ENCODE measurements at places on chromosomes 12 and 14.

- DNase-seq: peak; percentile 84
Measured at GRCh38 chr14:53539489-53540126, 386.5 kb upstream of the DDHD1 start.

- DNase-seq: no peak
Measured at GRCh38 chr14:75645056-75645455, 15.6 kb downstream of the ERG28 start.

- DNase-seq: no peak
Measured at GRCh38 chr12:96876966-96877365, 30.1 kb upstream of the NEDD1 start.

- DNase-seq: no peak
Measured at GRCh38 chr14:50750323-50750722, 80.6 kb downstream of the NIN start.

GRCh38 chr12:68971404-68971803, 38.4 kb upstream of the CPM start:
- no peak for DNase-seq

- DNase-seq: peak; percentile 80
Measured at GRCh38 chr12:119156401-119157044, 22.2 kb upstream of the HSPB8 start.

DNA sequence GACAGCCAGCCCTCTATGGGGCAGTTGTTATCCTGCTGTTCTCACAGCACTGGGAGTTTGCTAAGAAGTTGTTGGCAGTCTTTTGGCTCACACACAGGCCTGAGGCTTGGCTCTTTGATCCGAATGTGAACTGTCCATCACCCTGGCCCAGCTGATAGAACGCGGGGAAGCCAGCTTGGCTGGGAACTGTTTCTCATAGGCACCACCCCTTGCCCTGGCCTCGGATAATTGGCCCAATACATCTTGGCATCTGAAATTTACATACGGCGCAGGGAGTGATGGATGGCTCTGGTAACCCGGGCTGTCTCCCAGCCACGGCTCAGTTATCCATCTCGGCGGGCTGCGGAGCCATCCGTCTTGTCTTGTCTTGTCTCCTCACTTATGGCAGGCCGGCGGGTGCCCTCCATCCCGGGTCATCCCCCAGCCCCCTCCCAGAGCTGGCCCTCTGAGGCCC, 164.1 kb downstream of the PHETA1 start:
- no peak for DNase-seq

DNA sequence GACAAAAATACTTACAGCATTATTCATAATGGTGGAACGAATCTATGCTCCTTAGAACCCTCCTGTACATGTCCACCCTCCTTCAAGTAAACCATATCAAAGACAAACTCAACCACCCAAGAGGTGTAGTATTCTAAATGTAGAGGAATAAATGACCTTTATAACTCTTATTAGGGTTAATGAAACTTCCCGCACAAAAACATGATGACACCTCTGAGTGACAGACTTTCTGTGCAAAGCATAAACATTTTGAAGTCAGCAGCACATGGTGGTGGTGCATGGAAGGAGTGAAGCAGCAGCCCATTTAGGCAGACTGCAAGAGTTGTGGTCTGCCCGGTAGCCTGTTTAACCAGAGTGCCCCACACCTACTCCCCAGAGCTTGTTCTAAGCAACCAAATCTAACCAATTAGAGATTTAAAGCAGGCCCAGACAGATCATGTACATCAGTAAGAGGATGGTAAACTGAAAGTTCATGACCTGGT, 615 bp upstream of the ASB8 start:
- no peak for DNase-seq

GRCh38 chr12:39571351-39571750, 48.3 kb downstream of the ABCD2 start:
- no peak for DNase-seq

DNA sequence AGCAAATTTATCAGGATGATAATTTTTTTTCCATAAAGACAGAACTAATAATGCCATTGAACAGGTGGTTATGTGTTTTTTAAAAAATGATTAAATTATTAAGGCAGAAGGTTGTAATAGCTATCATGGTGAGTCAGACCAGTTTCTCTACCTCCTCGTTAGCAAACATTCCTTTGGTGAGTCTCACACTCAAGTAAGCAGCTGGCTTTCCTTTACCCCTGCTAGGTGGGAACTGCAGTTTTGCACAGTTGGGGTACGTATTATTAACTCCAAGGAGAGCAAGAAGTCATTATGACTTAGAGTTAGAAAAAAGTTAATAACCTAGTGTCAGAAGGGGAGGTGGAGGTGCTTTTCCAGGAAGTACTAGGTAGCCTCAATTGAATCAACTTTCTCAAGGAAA, 165.3 kb downstream of the SNAPC1 start:
- DNase-seq: no peak

- DNase-seq: no peak
Measured at GRCh38 chr12:27330846-27331245, 1.8 kb upstream of the BMAL2 start.

DNA sequence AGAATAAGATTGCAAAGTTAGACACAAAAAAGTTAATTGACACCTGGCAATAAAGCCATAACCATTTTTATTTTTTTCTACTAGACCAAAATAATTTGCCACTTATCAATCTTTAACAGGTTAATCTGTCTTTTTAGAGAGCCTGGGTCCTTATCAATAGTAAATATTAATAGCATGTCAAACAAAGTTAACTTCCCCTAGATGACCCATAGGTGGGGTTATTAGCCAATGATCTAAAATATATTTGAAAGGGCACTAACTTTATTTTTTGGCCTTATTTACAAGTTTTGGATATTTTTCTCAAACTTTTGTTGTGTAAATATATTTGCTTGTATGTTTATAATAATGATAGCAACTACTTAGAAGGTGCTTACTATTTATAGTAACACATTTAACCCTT, 3.9 kb downstream of the ANKRD33 start:
- DNase-seq: no peak

- DNase-seq: no peak
Measured at GRCh38 chr12:66035288-66035966, 95.1 kb downstream of the LLPH start.

- no peak for DNase-seq
Measured at GRCh38 chr12:42992826-42993225, 403.3 kb upstream of the PRICKLE1 start.

- no peak for DNase-seq
Measured at GRCh38 chr12:66516133-66516532, 162.7 kb downstream of the GRIP1 start.

- no peak for DNase-seq
Measured at GRCh38 chr12:117359029-117359845, 2.2 kb downstream of the NOS1 start.

DNA sequence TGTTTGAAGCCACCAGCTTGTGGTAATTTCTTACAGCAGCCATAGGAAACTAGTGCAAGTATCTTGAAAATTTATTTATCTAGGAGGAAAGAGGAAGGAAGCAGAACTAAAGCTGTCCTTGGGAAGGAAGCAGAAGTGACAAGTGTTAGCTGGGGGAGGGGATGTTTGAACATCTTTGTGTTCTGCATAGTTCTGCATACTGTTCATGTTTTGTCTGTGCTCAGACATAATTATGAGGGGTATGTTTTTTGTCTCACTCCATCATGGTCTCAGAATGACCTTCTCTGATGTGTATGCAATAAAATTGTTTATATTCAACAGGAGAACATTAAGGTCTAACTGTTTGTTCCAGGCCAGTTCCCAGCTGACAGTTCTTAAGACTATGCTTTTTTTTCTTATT, 606.5 kb downstream of the GALC start:
- no peak for DNase-seq

DNA sequence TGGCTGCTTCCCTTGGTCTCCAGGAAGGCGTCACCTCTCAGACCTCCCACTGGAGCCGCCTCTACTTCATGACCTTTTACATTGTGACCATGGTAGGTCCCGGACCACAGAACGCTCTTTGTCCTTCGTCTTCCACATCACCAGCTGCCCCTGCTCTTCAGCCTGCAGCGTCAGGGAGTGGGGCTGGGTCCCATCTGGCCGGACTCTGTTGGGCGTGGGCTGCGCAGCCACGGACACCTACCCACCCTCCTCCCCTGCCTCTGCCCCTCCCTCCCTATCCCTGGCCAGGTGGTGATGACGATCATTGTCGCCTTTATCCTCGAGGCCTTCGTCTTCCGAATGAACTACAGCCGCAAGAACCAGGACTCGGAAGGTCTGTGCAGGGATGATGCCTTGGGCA, 43.3 kb downstream of the SLC8B1 start:
- DNase-seq: no peak

DNA sequence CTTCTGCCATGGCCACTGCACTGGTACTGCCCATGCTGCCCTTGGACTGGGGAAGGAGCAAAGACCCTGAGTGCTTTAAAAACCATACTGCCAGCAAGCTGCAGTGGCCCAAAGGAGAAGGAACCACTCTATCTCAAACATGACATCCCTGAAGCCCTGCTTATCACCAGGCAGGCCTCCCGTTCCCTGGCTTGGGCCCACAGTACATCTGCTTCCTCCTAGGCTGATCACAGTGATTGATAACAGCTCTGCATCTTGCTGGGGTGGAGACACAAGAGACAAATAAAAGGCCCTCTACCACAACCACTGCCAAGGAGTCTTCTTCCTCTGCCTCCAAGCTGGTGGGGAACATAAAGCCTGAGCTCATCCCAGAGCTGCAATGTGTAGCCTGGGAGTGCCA, 567.5 kb downstream of the TRHDE start:
- no peak for DNase-seq

GRCh38 chr14:33918256-33918655, 32.6 kb downstream of the EGLN3 start:
- no peak for DNase-seq

GRCh38 chr14:67440513-67440912, 28.5 kb upstream of the PLEK2 start:
- no peak for DNase-seq

DNA sequence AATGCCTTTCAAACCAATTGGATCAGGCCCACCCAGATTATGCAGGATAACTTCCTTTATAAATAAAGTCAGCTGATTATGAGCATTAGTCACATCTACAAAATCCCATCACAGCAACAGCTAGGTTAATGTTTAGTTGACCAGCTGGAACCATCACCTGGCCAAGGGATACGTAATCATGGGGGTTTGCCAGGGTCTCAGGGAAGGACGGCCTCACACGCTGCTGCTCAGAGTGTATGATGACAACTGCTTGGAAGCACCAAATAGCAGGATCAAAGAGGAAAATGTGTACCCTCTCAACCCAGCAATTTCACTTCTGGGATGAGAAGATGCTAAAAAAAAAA, 162.6 kb downstream of the SLC15A4 start:
- no peak for DNase-seq

GRCh38 chr12:121355818-121356217, 3.6 kb upstream of the ANAPC5 start:
- DNase-seq: no peak

DNA sequence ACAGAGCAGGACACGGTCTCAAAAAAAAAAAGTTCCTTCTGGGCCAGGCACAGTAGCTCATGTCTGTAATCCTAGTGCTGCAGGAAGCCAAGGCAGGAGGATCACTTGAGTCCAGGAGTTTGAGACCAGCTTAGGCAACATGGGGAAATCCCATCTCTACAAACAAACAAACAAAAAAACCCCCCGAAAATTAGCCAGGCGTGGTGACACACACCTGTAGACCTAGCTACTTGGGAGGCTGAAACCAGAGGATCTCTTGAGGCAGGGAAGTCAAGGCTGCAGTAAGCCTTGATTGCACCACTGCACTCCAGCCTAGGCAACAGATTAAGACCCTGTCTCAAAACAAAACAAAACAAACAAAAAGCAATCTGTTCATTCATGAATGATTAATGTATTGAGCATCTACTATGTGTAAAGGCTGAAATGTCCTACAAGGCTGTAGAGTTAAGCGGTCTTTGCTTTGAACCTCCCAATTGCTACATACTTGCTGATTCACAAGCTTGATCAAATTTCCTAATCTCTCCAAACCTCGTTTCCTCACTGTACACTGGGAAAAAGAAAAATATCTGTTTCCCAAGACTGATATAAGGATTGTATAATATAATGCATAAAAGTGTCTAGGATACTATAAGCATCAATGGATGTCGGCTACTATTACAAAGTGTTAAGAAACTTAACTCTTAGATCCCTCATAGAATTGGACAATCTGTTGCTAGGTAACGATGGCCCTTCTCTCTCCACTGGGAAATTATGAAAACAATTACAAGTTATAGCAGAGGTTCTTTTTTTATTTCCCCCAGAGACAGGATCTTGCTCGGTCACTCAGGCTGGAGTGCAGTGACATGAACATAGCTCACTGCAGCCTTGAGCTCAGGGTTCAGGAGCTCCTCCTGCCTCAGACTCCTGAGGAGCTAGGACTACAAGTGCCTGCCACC, 7.9 kb upstream of the RILPL2 start:
- no peak for DNase-seq

DNA sequence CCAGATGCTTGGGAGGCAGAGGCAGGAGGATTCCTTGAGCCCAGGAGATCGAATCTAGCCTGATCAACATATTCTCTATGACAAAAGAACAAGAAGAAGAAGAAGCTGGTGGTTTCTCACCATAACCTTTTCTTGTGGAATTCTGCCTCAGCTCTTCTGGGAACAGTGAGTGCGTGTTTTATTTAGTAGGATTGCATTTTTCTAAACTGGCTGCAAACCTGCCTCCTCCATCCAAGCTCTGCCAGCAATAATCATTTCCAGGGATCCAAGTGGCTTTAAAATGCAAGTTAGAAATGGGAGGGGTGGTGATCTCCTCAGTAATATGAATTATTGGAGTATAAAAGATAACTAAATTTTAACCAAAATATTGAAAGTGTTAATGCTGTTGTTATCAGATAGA, 46.1 kb upstream of the MMP17 start:
- no peak for DNase-seq

- no peak for DNase-seq
Measured at GRCh38 chr12:105431537-105432100, 101.1 kb downstream of the C12orf75 start.

GRCh38 chr12:53195516-53196420, 11.3 kb downstream of the ITGB7 start:
- no peak for DNase-seq

DNA sequence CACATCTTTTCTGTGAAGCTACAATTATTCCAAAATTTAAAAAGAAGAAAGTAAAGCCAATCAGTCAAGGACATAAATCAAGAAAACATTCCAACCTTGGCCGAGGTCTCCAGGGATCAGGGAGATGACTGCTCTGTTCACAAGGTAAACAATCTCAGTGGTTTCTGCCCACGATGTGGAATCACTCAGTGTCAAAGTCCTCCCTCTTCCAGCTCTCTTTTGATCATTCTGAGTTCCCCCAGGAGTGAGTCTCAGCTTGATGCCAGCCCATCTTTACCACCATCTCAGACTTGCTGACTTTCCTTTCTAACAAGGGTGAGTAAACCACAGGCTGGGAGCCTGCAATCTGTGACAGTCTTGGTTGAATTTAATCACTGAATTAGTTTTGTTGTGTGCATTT, 4.8 kb upstream of the SERPINA9 start:
- no peak for DNase-seq

Data from ecto neural progenitor cell (in vitro differentiated cells).